Activated naive CD4-positive, alpha-beta T cell treated with Interleukin-2 at 50 U/mL for 16 hours (primary cell): ENCODE measurements at places on chromosomes 3 and 15.
A peak's percentile ranks its signal among the peaks of the same experiment; 100 is the strongest.

GRCh38 chr15:67372986-67373675, 118.5 kb downstream of the IQCH start:
- DNase-seq, result no peak

DNA sequence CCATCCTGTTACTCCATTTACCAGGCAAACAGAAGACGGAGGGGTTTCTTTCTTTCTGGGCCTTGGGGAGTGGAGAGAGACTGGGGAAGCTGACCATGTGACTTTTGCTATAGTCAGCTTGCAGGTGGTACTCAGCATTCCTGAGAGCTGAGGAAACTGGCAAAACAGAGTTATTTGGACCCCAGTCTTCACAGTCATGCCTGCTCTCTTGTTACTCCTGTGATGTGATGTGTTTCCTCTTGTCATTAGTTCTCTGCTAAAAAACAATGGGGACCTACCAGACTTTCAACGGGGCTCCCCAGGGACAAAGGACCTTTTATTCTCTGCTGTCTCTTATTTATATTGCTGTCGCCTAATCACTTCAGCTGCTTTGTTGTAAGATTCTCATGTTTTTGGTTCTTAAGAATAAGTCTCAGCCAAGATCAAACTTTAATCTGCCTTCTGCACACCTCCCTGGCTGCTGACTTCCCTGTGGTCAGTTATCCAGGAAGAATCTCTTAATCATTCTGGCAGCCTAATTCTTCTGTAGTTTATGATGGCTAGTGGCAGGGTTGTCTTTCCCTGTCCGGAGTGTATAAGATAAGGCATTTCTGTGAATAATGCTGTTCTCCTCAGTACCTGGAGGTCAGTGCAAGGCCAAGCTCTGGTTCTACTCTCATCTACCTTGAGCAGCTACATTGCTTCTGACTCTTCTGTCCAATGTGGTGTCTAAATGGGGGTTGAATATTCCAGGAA, 8.8 kb downstream of the STARD9 start:
- no peak for DNase-seq

DNA sequence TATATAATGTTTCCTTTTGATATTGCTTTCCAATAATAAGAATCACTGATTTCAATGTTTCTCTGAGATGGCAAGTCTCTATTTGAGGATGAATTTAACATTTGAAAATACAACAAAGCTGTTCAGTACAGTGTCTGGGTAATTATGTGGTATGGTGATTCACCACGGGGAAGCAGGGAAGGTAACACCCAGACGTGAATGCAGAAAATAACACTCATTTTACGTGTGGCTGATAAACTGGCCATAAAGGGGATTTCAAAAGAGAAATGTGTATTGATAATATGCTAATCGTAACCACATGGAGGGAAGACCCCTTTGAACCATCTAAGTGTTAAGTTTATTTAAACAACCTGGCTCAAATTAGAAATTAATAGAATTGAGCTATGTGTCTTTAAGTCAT, 344.6 kb downstream of the GRM7 start:
- DNase-seq, result no peak

GRCh38 chr15:74957476-74958035, 984 bp upstream of the RPP25 start:
- DNase-seq, result no peak

DNA sequence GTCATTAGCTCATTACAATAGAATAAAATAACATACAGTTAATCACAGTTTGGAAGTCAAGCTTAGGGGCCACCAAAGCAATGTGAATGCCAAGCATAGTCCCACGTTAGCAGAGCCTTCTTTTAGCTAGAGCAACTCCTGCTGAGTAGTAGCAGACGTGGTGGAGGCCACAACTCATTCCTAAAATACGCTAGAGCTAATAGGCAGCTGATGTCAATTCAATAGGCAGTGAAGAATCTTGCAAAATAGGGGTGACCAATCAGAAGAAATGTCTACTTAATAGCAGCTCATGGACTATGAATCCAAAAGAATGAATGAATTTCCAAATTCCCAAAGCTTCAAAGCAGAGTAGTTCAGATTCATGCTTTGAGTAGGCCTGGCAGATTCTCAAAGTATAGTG, 292.9 kb upstream of the RORA start:
- DNase-seq, result no peak

GRCh38 chr3:60323651-60324050, 927.6 kb downstream of the FHIT start:
- DNase-seq, result no peak

GRCh38 chr15:70494852-70495571, 268.3 kb downstream of the UACA start:
- peak; percentile 43 for DNase-seq

DNA sequence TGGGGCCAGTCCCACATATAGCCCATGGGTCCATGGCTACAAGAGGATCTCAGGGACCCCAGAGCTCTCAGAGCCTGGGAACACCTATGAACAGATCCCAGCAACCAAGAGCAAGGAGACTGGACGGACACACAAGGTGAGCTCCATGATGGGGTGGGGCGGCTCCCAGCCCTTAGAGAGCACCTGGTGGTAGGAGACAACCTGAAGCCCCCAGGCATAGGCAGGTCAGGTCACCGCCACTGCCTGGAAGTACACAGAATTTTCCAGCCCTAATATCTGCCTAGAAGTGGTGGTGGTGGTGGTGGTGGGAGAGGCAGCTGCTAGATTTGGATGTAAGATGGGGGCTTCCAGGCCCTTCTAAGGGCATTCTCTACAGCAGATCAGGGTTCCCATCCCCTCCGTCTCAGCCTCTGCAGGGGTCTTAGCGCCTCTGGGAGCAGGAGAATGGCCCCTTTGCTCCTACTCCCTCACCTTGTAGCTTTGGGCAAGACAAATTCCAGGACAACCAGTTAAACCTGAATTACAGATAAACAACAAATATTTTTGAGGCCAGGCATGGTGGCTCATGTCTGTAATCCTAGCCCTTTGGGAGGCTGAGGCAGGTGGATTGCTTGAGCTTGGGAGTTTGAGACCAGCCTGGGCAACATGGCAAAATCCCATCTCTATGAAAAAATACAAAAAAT, 9.2 kb downstream of the SH2D7 start:
- no peak for DNase-seq

- no peak for DNase-seq
Measured at GRCh38 chr15:88658972-88659931, 20.4 kb downstream of the ISG20 start.

- no peak for DNase-seq
Measured at GRCh38 chr3:5563537-5564277, 376.2 kb downstream of the EDEM1 start.

GRCh38 chr3:170331143-170331542, 26.4 kb upstream of the SKIL start:
- no peak for DNase-seq

DNA sequence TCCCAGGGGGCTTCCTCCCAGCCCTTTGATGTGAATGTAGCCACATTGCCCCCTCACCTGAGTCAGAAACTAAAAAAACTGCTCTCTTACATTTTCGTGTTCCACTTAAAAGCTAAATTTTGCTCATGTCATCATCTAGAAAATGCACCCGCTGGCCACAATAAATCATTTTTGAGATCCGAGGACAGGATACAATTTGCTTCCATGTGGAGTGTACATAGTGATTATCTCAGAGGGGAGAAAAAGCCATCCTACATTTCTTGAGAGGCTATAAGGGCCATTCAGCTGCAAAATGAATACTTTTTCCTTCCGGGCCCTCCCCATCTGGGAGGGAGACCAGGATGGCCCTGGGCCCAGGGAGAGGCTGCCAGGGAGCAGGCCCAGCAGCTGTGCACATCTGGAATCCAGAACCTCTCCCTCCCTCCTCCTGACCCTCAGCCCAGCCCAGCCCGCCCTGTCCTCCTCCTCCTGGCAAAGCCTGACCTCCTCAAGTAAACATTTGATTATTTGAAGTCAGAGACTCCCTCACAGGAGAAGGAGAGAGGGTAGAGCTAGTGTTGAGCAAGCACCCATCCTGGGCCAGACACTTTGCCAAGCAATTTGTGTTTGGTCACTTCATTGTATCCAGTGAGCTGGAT, 59.1 kb downstream of the CORO2B start:
- DNase-seq, result no peak

GRCh38 chr3:172749230-172749965, 1.1 kb upstream of the ECT2 start:
- DNase-seq, result no peak

- no peak for DNase-seq
Measured at GRCh38 chr3:33035596-33035995, 61.4 kb downstream of the GLB1 start.

- no peak for DNase-seq
Measured at GRCh38 chr3:112974178-112974517, 755 bp downstream of the CD200R1 start.

DNA sequence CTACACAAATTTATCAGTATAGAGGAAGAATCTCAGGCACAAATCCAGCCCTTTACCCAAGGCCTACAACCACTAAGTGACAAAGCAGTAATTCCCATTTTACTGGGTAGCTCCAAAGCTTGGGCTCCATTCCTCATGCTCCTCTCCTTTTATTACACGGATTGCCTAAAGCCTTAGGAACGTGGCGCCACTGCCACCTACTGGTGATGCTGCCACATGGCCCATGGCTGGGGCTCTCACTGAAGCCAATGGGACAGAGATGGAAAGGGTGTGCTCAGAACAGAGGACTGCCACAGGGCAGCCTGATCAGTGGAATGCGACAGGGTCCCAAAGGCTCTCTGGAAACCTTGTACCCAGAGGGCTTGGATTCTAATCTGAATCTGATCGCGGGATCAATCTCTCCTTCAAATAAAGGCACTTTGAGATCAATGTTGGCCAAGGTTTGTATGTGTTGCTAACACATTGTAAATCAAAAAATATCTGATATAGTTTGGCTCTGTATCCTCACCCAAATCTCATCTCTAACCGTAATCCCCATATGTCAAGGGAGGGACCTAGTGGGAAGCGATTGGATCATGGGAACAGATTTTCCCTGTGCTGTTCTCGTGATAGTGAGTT, 33.5 kb upstream of the LYZL4 start:
- DNase-seq, result peak; percentile 74
